Naive thymus-derived CD8-positive, alpha-beta T cell (primary cell): ENCODE measurements at places on chromosomes 1 and 21. TPM values are rescaled to one million over a fixed set of nuclear protein-coding genes. Genes with fewer than 3 reads are reported as not detected.

GRCh38 chr21:45542667-45543370 lies 579 bp upstream of the SLC19A1 start:
- DNase-seq = no peak
- no peaks in the 10 kb centered on the region for H3K36me3 ChIP-seq
- H3K4me1 ChIP-seq = peaks cover 34% of the 10 kb centered on the region
- no peaks in the 10 kb centered on the region for H3K27me3 ChIP-seq

The RSPH1 gene
- not detected for total RNA-seq

GRCh38 chr1:183956559-183957188 lies 80.9 kb downstream of the COLGALT2 start:
- H3K4me3 ChIP-seq = peak overlapping the region; percentile 44
- no peaks in the 10 kb centered on the region for H3K27me3 ChIP-seq
- no peak overlapping the region for H3K27ac ChIP-seq
- H3K4me1 ChIP-seq = no peaks in the 10 kb centered on the region
- no peaks in the 10 kb centered on the region for H3K36me3 ChIP-seq

The GNG12 gene
- not detected for total RNA-seq

- DNase-seq = no peak
- no peak overlapping the region for H3K27ac ChIP-seq
- H3K4me3 ChIP-seq = no peak overlapping the region
- H3K36me3 ChIP-seq = no peaks in the 10 kb centered on the region
- H3K4me1 ChIP-seq = no peaks in the 10 kb centered on the region
- peaks cover 3% of the 10 kb centered on the region for H3K27me3 ChIP-seq
These were observed 33.0 kb upstream of the TP53BP2 start for GRCh38 chr1:223878598-223879325.

DNA sequence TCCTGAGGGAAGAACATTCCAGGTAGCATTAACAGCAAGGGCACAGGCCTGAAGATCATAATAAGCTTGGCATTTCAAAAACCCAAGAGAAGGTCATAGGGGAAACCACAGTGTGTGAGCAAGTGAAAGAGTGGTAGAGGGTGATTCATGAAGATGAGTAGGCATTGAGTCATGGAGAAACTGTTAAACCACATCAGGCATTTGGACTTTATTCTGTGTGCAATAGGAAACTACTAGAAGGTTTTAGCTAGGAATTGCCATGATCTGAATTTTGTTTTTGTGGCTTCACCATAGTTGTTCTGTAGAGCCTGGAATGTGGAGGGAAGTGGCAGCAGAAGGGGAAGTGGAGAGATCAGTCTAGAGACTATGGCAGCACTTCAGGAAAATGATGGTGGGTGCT lies 359.0 kb upstream of the PTBP2 start:
- no peak for DNase-seq
- no peak overlapping the region for H3K27ac ChIP-seq
- no peak overlapping the region for H3K4me3 ChIP-seq
- no peaks in the 10 kb centered on the region for H3K36me3 ChIP-seq
- no peaks in the 10 kb centered on the region for H3K27me3 ChIP-seq

DNA sequence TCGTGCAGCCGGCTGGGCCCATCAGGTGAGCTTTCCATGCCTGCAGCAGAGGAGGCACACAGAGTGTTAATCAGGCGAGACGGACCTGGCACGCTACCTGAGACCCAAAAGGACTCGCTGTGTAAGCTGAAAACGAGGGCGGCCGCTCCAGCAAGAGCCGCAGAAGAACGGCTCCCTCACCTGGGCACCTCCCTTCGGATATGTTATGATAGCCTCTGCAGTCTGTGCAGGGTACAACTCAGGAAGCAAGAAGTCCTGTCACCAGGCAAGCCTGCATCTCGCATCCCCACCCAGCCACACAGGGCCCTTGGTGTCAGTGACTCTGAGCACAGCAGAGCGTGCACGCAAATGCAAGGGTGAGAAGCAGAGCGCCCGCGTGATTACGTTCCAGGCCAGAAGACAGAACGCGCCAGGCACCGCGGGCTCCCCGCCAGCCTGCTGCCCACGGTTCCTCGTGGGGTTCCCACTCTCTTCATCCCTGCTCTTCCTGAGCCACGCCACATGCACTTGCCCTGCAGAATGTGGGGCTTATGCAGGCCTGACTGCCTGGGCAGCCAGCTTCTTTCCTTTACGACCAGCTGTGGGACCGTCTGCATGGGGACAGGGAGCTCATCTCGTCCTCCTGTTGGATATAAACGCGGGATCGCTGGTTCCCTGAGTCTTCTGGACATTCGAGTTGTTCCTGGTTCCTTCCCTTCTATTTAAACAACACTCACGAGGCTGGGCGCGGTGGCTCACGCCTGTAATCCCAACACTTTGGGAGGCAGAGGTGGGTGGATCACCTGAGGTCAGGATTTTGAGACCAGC lies 20.2 kb upstream of the LRRC47 start:
- DNase-seq = no peak
- H3K4me3 ChIP-seq = no peak overlapping the region
- H3K4me1 ChIP-seq = no peaks in the 10 kb centered on the region
- H3K27ac ChIP-seq = no peak overlapping the region
- H3K27me3 ChIP-seq = no peaks in the 10 kb centered on the region
- H3K36me3 ChIP-seq = no peaks in the 10 kb centered on the region

DNA sequence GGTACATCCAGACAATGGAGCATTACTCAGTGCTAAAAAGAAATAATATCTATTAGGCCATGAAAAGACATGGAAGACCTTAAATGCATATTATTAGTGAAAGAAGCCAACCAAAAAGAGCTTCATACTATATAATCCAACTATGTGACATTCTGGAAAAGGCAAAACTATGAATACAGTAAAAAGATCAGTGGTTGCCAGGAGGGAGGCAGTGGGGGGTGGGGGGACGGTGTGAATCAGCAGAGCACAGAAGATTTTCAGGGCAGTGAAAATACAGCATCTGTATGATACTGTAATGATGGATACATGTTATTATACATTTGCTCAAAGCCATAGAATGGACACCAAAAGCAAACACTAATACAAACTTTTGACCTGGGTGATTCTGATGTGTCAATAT lies 339.4 kb upstream of the SNX7 start:
- H3K36me3 ChIP-seq = no peaks in the 10 kb centered on the region
- H3K27me3 ChIP-seq = peaks cover 1% of the 10 kb centered on the region
- H3K27ac ChIP-seq = no peak overlapping the region
- peaks cover 8% of the 10 kb centered on the region for H3K4me1 ChIP-seq
- no peak overlapping the region for H3K4me3 ChIP-seq

The AKNAD1 gene
- total RNA-seq = not detected

DNA sequence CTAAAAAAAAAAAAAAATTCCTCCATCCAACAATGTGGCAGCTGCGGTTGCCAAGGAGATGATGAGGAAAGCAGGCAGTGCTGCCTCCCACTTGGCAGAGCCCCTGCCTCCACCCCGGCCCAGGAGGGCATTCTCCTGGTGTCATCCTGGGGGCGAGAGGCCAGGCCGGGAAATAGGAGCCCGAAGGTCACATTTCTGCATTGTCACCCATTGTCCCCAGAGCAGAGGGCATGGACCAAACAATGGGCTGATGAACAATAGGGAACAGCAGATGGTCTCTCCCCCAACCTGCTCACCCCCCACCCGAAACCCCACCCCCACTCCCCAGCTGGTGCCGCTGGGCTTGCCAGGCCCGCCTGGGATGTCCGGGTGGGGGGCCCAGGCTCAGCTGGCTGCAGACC lies 37.3 kb downstream of the CAMK2N1 start:
- H3K27ac ChIP-seq = no peak overlapping the region
- no peak for DNase-seq
- no peaks in the 10 kb centered on the region for H3K4me1 ChIP-seq
- H3K4me3 ChIP-seq = no peak overlapping the region

DNA sequence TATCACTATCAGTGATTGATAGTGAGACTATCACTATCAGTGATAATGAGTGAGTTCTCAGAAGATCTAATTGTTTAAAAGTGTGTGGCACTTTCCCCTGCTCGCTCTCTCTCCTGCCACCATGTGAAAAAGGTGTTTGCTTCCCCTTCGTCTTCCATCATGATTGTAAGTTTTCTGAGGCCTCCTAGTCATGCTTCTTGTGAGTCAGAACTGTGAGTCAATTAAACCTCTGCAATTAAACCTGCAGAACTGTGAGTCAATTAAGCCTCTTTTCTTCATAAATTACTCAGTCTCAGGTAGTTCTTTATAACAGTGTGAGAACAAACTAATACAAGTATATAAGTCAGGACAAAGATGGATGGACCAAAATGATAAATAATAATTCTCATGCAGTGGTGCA lies 7.0 kb upstream of the IL23R start:
- H3K36me3 ChIP-seq = peaks cover 11% of the 10 kb centered on the region
- H3K27ac ChIP-seq = no peak overlapping the region
- H3K4me3 ChIP-seq = no peak overlapping the region

DNA sequence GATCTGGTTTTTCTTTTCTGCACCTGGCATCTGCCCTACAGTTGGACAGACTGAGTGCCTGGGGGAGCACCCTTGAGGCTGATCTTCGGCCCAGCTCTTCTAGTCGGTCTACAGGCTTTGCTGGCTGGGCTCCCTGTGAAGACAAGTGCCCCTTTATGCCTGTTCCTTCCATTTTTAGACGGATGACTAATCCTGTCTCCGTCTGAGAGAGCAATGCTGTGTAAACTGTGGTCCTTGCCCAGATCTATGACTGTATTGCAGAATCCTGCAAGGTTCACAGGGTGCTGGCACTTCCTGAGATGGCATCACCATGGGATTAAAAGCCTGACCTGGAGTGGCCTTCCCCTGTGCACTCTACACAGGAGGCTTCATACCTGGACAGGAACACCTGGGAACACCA lies 47.6 kb upstream of the SAMD13 start:
- no peaks in the 10 kb centered on the region for H3K4me1 ChIP-seq
- DNase-seq = no peak
- no peak overlapping the region for H3K4me3 ChIP-seq
- peaks cover 12% of the 10 kb centered on the region for H3K36me3 ChIP-seq
- H3K27me3 ChIP-seq = peaks cover 5% of the 10 kb centered on the region

- no peak for DNase-seq
- H3K4me1 ChIP-seq = peaks cover 2% of the 10 kb centered on the region
- no peaks in the 10 kb centered on the region for H3K27me3 ChIP-seq
- no peak overlapping the region for H3K4me3 ChIP-seq
- no peak overlapping the region for H3K27ac ChIP-seq
These were observed 108.2 kb upstream of the GREM2 start for GRCh38 chr1:240719953-240720700.

The UBR4 gene
- total RNA-seq = 147 TPM

The SLC9C2 gene
- not detected for total RNA-seq

DNA sequence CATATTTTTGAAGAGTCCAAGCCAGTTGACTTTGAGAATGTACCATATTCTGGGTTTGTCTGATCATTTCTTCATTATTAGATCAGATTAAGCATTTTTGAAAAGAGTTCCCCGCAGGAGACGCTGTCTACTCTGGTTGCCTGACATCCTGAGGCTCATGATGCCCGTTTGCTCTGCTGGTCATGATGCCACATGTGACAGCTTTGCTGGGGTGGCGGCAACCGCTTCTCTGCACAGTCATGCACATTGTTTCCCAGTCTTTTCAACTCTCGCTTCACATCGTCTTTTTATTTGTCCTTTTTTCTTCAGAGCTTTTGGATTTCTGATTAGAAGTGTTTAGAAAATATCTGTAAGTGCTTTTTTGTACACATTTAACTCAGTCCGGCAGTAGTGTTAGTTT lies 90.7 kb downstream of the ST6GALNAC5 start:
- no peaks in the 10 kb centered on the region for H3K36me3 ChIP-seq
- no peak overlapping the region for H3K27ac ChIP-seq
- H3K4me1 ChIP-seq = no peaks in the 10 kb centered on the region
- H3K27me3 ChIP-seq = no peaks in the 10 kb centered on the region

DNA sequence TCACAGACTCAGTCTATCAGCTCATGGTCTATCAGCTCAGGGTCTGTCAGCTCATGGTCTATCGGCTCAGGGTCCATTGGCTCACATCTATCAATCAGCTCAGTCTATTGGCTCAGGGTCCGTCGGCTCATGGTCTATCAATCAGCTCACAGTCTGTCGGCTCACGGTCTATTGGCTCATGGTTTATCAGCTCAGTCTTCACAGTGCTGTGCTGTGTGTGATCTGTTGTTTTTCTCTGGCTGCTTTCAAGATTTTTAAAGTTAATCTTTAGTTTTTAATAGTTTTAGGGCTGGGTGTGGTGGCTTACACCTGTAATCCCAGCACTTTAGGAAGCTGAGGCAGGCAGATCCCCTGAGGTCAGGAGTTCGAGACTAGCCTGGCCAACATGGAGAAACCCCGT lies 14.4 kb downstream of the C1orf159 start:
- H3K36me3 ChIP-seq = peaks cover 4% of the 10 kb centered on the region
- DNase-seq = no peak
- H3K27me3 ChIP-seq = no peaks in the 10 kb centered on the region
- H3K4me1 ChIP-seq = peaks cover 39% of the 10 kb centered on the region
- no peak overlapping the region for H3K27ac ChIP-seq

The HAX1 gene
- 112 TPM for total RNA-seq

The ARMH1 gene
- 79.0 TPM for total RNA-seq

DNA sequence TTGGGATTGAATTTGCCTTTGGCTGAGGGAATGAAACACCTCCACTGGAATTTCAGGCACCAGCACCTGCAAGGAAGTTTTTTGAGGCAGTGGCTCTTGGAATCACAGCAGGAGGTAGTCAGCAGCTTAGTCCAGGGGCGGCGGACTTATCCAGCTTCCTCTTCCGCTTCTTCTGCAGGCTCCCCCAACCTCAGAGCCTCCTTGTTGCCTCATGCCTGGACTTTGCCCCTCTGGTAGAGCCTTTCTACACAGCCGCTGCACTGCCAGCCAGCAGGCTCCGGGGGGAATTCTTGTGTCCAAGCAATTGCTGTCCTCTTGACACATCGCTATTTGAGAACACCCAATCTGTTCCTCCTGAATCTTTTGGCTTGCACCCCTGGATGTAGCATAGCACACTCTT lies 4.4 kb upstream of the RHEX start:
- DNase-seq = no peak
- H3K36me3 ChIP-seq = no peaks in the 10 kb centered on the region
- no peak overlapping the region for H3K27ac ChIP-seq
- no peaks in the 10 kb centered on the region for H3K27me3 ChIP-seq
- H3K4me3 ChIP-seq = no peak overlapping the region

The ACTL8 gene
- not detected for total RNA-seq

DNA sequence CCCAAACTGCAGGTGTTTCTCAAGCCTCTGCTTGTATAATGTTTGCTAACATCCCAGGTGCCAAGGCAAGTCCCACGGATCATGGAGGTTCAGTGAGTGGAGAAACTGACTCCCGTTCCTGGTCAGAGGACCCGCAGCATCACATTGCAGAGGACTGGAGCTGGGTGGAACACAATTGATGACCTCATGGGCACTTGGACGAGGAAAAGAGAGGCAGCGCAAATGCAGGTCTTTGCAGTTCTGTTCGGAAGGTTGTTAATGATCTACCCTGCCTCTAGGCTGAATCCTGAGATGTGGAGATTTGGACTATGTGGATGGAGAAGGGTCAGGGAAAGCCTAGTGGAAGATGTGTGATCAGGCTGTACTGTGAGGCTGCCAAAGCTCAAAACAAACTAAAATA lies 192.9 kb downstream of the DUSP10 start:
- no peak for DNase-seq
- no peak overlapping the region for H3K4me3 ChIP-seq
- H3K27ac ChIP-seq = no peak overlapping the region
- H3K27me3 ChIP-seq = no peaks in the 10 kb centered on the region

The ASTN1 gene
- not detected for total RNA-seq

GRCh38 chr1:1422465-1423244 lies 1.6 kb upstream of the ANKRD65 start:
- H3K4me3 ChIP-seq = no peak overlapping the region
- H3K4me1 ChIP-seq = peaks cover 2% of the 10 kb centered on the region
- no peaks in the 10 kb centered on the region for H3K36me3 ChIP-seq
- H3K27me3 ChIP-seq = peaks cover 3% of the 10 kb centered on the region
- DNase-seq = no peak
- no peak overlapping the region for H3K27ac ChIP-seq
